Thymus (tissue), 14 donors: ENCODE measurements at places on chromosomes 7 and 10. TPM values are rescaled to one million over a fixed set of nuclear protein-coding genes. Genes with fewer than 3 reads are reported as not detected.

- no peak for DNase-seq
- no peaks in the 10 kb centered on the region for H3K36me3 ChIP-seq
- no peaks in the 10 kb centered on the region for H3K27me3 ChIP-seq
- H3K4me1 ChIP-seq: no peaks in the 10 kb centered on the region
Observed at GRCh38 chr10:84783386-84783785, 455.0 kb downstream of the CCSER2 start.

DNA sequence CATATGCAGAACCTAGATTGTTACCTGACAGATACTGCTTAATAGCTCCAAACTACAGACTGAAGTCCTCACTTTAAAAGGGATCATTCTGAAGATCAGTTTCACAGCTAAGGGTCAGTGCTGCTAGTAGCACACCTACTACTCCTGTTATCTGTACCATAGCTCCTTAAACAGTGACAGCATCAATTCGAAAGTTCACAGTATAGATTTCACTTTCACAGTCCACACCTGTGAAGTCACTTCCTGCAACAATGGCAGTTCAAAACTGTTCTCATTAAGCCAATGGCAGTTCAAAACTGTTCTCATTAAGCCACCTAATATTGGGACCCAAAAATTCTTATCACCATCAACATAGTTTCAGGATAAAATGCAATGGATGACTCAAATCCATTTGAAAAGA lies 10.7 kb upstream of the FHIP2A start:
- peaks cover 10% of the 10 kb centered on the region for H3K4me1 ChIP-seq
- no peaks in the 10 kb centered on the region for H3K36me3 ChIP-seq
- no peak overlapping the region for H3K4me3 ChIP-seq
- H3K27me3 ChIP-seq: no peaks in the 10 kb centered on the region
- no peak overlapping the region for H3K27ac ChIP-seq

GRCh38 chr7:150586068-150586784 lies 19.0 kb downstream of the GIMAP4 start:
- H3K27ac ChIP-seq: peak overlapping the region; percentile 1
- no peaks in the 10 kb centered on the region for H3K4me1 ChIP-seq
- no peaks in the 10 kb centered on the region for H3K36me3 ChIP-seq

- H3K36me3 ChIP-seq: no peaks in the 10 kb centered on the region
- H3K27me3 ChIP-seq: no peaks in the 10 kb centered on the region
- no peak overlapping the region for H3K4me3 ChIP-seq
- no peak for DNase-seq
- no peak overlapping the region for H3K27ac ChIP-seq
Observed at GRCh38 chr10:4384245-4384644, 441.8 kb upstream of the AKR1E2 start.

- peaks cover 16% of the 10 kb centered on the region for H3K4me1 ChIP-seq
- no peaks in the 10 kb centered on the region for H3K36me3 ChIP-seq
- peak overlapping the region; percentile 71 for H3K4me3 ChIP-seq
- H3K27me3 ChIP-seq: no peaks in the 10 kb centered on the region
- DNase-seq: no peak
Observed at GRCh38 chr7:87935384-87935706, 1.3 kb downstream of the ADAM22 start.

Gene PTN
- total RNA-seq: 20.6 TPM

Gene SOSTDC1
- total RNA-seq: 2.0 TPM

Gene YWHAG
- 16.0 TPM for total RNA-seq
